ENCODE measurements at places on chromosomes 2 and 18.
A peak's percentile ranks its signal among the peaks of the same experiment; 100 is the strongest.

- no peak for DNase-seq
Observed at GRCh38 chr18:76824754-76825153, 2.4 kb downstream of the ZNF236 start.

- DNase-seq = no peak
Observed at GRCh38 chr2:60453301-60453700, 100.2 kb downstream of the BCL11A start.

DNA sequence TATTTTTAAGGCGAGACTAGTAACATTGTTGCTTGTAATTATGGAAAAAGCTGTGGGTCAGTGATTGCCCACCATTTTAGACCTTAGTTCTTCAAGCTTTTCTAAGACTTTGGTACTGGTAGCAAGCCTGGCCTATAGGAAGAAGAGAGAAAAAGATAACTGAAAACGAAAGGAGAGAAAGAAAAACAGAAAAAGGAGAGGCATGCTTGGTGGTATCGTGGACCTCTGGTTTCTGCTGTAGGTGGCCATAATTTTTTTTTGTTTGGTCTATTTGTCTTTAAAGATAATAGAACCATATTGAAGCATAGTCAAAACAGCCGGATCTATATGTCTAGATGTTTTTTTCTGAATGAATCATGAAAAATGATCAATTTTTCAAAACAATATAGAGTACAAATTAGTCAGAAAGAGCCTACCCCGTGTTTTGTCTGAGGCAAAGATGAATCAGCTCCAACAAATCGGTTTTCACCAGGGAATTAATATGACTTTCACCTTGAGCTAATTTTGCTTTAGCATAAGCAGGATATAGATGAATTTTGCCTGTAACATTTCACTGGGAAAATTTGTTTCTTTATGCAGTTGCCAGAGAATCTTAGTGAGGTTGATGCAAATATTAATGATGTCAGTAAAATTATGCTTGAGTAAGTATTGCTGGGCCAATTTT, 45.7 kb downstream of the CCDC85A start:
- DNase-seq = no peak

GRCh38 chr2:20643826-20644225, 7.1 kb downstream of the HS1BP3 start:
- DNase-seq = no peak

DNA sequence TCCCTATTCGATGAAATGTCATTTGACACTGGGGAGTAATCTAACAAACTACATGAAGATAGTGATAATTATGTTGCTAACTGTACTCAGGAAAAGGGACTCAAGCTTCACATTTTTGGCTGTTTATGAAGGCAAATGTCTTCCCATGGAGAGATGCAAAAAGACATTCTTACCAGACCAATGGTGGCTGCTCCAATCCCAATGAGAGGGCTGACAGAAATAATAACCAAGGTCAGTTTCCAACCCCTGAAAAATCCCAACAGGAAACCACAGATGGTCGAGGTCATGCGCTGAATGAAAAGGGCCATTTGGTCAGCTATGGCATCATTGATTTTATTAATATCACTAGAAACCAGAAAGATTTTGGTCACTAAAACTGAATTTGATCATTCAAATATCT, 37.6 kb downstream of the ABCB11 start:
- no peak for DNase-seq

DNA sequence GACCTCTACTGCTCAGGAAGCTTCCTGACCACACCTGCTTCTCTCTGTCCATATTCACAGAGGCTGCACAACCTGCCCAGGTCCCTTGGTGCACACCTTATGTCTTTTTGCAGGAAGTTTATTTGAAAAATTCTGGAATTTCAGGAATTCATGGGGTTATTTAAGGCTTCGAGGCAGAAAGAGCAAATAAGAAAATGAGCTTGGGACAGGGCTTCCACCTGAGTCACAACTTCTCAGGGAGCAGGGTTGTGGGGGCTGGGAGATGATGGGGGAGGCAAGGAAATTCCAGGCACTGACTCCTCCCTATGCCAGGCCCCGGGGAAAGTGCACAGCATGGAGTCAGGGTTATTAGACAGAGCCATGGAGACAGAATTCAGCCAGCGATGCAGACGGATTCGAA, 57.7 kb downstream of the INHBB start:
- no peak for DNase-seq

DNA sequence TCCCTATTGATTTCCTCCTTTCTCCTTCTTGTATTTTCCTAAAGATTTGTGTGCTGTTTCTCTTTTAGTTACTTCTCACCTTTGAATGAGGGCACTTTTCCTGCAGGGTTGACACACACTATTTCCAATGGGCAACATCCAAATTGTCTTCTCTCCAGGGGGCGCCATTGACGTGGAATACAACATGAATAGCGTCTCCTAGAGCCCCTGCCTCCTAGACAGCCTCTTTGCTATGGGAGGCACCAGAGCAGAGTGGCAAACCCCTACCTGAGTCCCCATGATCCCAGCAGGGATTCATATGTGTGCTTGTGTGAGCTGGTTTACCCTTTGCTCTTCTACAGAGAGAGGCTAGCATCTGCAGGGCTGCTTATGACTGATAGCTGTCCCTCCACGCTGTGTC, 61.3 kb upstream of the ITSN2 start:
- DNase-seq = peak; percentile 33

DNA sequence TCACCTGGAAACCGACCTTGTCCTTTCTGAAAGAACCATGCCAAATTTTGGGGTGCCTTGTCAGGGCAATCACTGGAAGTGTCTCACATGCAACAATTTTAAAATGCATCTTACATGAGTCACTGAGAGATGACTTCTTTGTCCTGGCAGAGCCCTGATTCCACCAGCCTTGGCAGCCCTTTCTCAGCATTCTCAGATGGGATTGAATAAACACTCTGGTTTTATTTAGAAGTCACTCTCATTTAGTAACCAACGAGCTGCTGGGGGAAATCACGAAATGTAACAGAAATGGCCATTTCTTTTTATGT, 3.8 kb upstream of the ATP8B1 start:
- no peak for DNase-seq

DNA sequence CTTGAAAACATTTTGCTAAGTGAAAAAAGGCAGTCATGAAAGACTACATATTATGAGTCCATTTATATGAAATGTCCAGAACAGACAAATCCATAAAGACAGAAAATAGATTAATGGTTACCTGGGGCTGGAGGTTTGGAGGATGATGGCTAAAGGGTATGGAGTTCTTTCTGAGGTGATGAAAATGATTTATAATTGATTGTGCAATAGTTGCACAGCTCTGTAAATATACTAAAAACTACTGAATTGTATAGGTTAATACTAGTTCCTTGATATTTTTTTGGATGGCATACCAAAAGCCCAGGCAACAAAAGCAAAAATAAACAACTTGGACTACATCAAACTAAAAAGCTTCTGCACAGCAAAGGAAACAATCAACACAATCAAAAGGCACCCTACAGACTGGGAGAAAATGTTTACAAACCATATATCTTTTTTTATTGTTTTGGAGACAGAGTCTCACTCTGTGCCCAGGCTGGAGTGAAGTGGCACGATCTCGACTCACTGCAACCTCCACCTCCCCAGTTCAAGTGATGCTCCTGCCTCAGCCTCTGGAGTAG, 21.5 kb downstream of the SOS1 start:
- DNase-seq = no peak

GRCh38 chr2:30195016-30195415, 36.3 kb upstream of the LBH start:
- no peak for DNase-seq

- peak; percentile 40 for DNase-seq
Observed at GRCh38 chr2:14635391-14635871, 2.9 kb downstream of the LRATD1 start.

DNA sequence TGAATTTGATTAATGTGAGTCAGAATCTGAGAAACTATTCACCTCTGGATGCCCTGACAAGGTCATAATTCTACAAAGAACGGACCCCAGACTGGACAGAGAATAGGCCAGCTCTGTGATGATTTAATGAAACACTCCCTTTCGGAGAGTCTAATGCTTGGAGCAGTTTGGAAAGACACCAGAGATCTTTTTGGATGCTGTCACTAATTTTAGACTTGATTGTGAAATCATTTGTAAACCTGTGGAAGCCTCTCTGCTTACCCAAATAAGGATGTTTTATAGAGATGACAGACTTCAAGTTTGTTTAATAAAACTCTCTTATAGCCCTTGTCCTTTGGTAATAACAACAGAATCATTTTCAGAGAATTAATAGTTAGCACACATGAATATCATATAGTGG, 83.5 kb downstream of the MYL12B start:
- no peak for DNase-seq

GRCh38 chr2:206190111-206190510, 30.4 kb downstream of the EEF1B2 start:
- DNase-seq = no peak

- no peak for DNase-seq
Observed at GRCh38 chr2:30765876-30766470, 41.3 kb downstream of the CAPN13 start.

GRCh38 chr2:171323971-171324528, 109.7 kb downstream of the METTL8 start:
- no peak for DNase-seq

Data from D721Med (cell line).